ENCODE measurements at places on chromosomes 2 and 18.

- no peak for DNase-seq
Measured at GRCh38 chr2:120669121-120669952, 66.3 kb upstream of the GLI2 start.

- no peak for DNase-seq
Measured at GRCh38 chr2:167509586-167509985, 621.3 kb downstream of the XIRP2 start.

DNA sequence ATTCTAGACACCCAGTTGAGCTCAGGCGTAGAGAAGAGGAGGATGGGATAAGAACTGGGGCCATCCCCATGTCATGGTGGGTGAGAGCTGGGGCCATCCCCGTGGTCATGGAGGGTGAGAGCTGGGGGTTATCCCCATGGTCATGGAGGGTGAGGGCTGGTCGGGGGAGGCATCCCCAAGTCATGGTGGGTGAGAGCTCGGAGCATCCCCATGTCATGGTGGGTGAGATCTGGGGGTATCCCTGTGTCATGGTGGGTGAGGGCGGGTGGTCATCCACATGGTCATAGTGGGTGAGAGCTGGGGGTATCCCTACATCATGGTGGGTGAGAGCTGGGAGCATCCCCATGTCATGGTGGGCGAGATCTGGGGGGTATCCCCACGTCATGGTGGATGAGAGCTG lies 52.5 kb downstream of the IL1RL2 start:
- no peak for DNase-seq

DNA sequence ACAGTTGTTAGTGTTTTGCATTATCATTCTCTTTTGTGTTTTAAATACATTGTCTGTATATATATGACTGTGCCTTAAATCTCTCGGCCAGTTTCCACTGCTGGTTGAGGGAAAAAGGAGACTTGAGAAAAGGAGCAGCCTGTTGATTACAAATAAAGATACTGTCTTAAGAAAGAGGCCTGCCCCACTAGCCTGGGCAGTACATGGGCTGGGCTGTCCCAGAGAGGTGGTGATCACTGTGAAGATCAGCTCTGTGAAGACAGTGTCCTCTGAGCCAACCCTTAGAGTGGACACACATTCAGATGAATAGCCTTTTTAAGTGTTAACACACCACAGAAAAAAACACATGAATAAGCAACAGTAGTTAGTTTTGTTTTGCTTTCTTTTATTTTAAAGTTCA lies 10.0 kb upstream of the OTX1 start:
- DNase-seq: no peak

GRCh38 chr2:168087401-168087800 lies 160.0 kb downstream of the STK39 start:
- DNase-seq: no peak

GRCh38 chr2:45918463-45919159 lies 267.1 kb downstream of the PRKCE start:
- no peak for DNase-seq

- no peak for DNase-seq
Measured at GRCh38 chr2:169225906-169226305, 136.4 kb downstream of the LRP2 start.

DNA sequence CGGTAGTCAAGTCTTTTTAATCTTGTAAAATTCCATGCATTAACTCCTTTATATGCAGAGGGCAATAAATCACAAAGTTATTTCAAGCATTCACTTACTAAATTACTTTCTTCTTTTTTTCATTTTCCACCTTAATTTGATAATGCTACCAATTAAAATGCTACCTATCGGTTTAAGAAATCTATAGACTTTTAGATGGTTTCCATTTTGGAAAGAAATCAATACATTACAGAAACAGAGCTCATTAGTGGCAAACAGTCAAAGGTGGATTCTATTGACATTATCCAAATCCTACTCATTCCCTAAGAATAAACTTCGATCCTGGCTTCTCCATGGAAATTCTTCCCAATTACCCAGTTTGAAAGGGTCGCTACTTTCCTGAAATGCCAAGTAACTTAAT lies 176.5 kb downstream of the MREG start:
- DNase-seq: no peak

DNA sequence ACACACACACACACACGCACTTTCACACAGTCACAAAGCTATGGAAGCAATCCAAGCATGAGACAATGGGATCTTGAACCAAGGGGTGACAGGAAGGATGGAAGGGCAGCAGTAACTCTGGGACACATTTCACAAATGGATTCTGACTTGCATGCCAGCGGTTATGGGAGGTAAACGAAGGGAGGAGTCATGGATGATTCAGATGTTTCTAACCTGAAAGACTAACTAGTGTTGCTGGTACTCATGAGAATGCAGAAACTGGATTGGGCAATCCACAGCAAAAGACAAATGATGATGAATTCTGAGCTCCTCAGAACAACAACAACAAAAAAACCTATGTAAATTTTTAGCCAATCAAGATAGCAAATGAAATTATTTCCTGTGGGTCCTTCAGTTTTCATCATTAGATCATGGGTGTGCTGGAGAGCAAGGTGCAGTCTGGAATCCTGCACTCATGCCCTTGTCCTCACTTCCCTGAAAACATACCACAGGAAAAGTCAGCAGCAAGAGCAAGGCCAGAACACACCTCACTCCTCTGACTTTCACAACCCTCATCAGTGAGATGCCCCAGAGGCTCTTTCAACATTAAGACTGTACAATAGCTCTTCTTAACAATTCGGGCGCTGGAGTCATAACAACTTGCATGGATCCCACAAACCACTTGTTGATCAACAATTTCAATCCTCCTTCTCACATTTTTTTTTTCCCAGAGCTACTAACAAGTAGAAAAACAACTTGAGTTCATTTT lies 32.6 kb downstream of the ABCA12 start:
- no peak for DNase-seq

DNA sequence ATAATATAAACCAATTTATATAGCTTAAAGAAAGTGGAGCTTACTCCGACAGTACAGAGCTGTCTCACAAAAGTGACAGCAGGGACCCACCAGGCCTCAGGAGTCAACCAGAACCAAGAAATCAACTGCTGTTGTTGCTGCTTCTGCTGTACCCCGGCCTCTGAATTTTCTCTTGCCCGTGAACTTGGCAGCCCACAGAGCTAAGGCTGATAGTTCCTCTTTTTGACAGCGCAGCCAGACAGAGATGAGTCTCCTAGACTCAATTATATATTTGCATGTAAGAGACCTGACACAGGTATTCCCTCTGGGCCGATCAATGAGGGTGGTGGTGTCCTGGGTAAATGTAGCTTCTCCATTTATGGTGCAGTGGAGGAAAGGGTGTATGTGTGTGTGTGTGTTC lies 109.4 kb downstream of the KCTD1 start:
- DNase-seq: no peak

DNA sequence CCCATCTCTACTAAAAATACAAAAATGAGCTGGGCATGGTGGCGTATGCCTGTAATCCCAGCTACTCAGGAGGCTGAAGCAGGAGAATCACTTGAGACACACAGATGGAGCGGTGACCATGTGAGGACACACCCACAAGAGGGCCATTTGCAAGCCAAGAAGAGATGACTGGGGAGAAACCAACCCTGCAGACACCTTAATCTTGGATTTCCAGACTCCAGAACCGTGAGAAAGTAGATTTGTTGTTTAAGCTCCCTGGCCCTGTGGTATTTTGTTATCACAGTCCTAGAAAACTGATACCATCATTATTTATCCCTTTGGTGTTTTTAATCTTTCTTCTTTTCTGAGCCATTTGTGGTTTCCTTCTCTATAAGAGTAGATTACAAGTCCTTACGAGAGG lies 88.6 kb upstream of the ID2 start:
- DNase-seq: no peak

DNA sequence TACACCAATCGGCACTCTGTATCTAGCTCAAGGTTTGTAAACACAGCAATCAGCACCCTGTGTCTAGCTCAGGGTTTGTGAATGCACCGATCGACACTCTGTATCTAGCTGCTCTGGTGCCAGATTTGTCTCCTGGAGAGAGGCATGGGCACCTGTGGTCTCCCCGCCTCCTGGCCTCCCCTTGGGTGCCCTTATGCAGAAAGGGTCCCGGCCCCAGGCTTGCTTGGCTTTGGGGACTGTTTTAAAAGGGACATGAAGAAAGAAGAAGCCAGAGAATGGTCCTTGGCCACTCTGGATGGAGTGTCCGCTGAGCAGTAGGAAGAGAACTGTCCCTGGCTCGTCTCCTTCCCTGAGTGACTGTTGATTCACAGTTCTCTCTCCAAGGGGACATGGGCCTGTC lies 11.5 kb upstream of the ALPP start:
- no peak for DNase-seq

- DNase-seq: no peak
Measured at GRCh38 chr2:183533021-183533420, 408.8 kb downstream of the NUP35 start.

DNA sequence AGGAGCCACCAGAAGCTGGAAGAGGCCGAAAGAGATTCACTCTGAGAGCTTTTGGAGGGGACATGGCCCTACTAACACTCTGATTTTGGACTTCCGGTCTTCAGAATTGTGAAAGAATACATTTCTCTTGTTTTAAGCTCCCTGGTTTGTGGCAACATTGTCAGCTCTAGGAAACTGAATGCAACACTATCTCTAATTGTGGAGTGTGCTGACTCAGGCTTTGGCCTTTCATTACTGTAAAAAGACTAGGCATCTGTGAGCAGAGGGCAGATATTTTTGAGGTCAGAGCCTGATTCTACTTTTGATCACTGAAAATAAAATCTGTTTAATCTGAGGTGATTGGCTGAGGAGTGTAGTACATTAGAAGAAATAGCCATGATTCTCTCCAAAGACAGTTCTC lies 185.4 kb upstream of the FAM98A start:
- no peak for DNase-seq

- no peak for DNase-seq
Measured at GRCh38 chr2:120862201-120863060, 126.8 kb downstream of the GLI2 start.

DNA sequence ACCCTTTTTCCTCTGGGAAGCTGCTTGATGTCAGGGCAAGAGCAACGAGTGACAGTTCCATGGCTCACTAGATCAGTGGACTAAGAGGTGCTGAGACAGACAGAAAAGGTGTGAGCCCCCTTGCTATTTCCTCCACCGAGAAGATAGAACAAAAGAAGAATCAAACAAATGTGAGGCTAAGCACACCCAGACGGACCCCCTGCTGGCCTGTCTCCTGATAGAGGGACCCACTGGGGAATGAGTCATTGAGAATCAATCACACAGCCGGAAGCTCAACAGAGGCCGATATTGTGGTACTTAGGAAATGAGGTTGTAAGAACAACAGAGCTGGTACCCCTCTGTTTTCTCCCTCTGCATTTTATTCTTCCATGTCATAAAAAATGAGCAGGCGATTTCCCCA lies 89.8 kb upstream of the TEX51 start:
- no peak for DNase-seq

- DNase-seq: no peak
Measured at GRCh38 chr2:117967977-117968718, 45.7 kb downstream of the CCDC93 start.

- DNase-seq: no peak
Measured at GRCh38 chr2:238720232-238720672, 127.6 kb upstream of the TWIST2 start.

GRCh38 chr18:77658299-77658662 lies 408.6 kb downstream of the GALR1 start:
- DNase-seq: no peak
